ENCODE measurements at places on chromosomes 2 and 18.

GRCh38 chr2:144162652-144163051 is 357.3 kb downstream of the ZEB2 start:
- DNase-seq = no peak

DNA sequence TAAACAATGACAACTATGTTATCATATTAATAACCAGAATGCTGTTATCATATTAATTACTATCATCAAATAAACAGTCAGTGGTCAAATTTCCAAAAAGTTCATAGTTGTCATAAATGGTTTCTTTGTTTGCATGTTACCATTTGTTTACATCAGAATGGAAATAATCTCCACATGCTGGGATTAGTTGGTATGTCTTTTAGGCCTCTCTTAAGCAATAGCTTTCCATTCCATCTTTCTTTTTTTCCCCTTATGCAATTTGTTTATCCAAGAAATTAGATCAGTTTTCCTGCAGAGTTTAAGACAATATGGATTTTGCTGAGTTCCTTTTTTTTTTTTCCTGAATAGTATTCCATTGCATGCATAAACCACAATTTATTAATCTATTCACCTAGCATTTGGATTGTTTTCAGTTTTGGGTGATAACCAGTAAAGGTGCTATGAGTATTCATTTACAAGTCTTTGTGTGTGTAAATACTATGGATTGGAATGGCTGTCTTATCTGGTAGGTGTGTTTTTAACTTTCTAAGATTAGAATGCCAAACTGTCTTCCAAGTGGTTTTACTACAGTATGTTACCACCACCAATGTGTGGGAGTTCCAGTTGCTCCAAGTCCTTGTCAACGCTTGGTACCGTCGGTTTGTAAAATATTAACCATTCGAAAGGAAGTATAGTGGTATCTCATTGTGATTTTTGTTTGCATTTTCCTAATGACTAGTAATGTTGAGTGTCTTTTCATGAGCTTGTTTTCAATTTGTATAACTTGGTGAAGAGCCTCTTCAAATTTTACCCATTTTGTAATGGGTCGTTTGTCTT is 33.3 kb upstream of the TXNDC2 start:
- no peak for DNase-seq

DNA sequence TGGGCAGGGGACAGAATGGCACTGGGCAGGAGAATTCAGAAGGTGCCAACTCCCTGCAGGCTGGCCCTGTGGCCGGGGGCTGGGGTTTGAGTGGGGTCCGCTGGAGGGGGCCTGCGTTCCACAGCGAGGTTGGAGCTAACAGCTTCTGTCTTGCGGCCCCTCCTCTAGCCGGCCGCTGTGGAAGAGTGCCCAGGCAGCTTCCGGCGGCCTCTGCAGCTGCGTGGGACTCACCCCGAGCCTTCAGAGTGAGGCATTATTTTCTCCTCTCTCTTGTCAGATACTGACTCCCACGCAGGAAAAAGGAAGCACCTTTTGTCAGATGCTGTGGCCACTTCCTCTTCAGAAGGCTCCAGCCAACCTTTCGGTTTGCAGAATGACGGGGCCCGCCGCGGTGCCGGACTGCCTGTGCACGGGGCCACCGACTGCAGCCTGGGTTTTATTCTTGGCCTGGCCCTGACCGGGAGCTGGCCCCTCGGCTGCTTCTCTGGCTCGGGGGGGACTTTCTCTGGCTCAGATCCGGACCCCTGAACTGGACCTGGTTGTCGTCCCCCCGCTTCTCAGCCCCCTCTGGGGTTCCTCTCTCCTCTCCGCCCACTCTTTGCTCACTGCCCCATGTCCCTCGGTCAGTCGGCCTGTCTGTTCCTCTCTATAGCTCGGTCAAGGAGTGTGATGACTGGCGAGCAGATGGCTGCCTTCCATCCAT is 40.1 kb downstream of the ARHGAP25 start:
- peak; percentile 48 for DNase-seq

- no peak for DNase-seq
Measured at GRCh38 chr2:88607416-88607815, 19.8 kb downstream of the EIF2AK3 start.

GRCh38 chr2:64338910-64339500 is 115.0 kb upstream of the LGALSL start:
- DNase-seq = no peak

DNA sequence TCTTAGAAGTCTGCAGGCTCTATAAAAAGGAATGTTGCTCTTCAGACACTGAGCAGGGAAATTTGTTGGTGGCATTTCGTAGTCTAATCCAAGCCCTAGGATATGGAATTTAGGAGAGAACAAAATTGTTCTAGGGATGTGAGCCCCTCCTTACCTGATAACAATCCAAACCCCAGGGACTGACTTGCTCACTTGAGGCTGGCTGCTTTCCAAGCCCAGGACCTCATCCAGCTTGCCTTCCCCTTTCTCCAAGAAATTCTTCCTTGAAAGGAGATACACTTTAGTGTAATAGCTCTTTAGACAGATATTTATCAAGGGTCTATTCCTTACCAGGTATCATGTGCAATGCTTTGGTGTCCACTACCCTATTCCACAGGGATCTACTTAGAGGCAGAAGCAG is 279.8 kb downstream of the C1D start:
- no peak for DNase-seq

DNA sequence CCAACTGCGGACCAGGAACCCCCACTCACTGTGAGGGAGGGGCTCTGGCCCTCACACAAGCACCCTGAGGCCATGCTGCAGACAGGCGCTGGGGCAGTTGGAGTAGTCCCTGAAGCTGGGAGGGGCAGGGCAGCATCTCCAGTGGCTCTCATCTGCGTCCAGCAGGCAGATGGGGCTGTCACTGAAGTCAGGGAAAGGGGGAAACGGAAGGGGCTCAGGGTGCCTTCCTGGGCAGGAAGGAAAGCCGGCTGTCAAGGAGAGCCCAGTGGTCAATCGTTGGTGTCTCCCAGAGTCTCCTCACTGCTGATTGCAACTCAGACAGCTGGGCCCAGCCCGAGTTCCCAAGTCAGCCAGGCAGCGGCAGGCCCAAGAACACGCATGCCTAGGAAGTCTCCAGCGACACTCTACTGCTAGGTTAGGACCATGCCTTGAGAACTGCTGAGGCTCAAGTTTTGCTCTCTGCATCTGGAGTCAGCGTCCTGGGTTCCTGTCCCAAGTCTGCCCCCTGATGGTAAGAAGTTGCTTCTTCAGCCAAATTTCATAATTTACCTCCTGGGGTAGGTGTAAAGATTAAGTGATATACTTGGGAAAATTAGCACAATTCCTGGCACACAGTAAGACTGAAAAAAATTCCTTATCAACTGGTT is 27.4 kb upstream of the NMUR1 start:
- peak; percentile 94 for DNase-seq

GRCh38 chr2:1824202-1824905 is 80.0 kb upstream of the PXDN start:
- no peak for DNase-seq

GRCh38 chr2:233989221-233989858 is 61.2 kb upstream of the SPP2 start:
- DNase-seq = no peak

DNA sequence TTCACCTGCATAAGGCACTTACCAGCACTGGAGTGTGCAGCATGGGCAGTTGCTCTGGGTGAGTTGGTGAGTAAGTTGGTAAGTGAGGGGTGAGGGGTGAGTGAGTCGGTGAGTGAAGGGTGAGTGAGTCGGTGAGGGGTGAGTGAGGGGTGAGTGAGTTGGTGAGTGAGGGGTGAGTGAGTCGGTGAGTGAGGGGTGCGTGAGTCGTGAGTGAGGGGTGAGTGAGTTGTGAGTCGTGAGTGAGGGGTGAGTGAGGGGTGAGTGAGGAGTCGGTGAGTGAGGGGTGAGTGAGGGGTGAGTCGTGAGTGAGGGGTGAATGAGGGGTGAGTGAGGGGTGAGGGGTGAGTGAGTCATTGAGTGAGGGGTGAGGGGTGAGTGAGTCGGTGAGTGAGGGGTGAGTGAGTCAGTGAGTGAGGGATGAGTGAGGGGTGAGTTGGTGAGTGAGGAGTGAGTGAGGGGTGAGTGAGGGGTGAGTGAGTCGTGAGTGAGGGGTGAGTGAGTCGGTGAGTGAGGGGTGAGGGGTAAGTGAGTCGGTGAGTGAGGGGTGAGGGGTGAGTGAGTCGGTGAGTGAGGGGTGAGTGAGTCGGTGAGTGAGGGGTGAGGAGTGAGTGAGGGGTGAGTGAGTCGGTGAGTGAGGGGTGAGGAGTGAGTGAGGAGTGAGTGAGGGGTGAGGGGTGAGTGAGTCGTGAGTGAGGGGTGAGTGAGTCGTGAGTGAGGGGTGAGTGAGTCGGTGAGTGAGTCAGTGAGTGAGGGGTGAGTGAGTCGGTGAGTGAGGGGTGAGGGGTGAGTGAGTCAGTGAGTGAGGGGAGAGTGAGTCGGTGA is 17.1 kb downstream of the THAP4 start:
- no peak for DNase-seq

DNA sequence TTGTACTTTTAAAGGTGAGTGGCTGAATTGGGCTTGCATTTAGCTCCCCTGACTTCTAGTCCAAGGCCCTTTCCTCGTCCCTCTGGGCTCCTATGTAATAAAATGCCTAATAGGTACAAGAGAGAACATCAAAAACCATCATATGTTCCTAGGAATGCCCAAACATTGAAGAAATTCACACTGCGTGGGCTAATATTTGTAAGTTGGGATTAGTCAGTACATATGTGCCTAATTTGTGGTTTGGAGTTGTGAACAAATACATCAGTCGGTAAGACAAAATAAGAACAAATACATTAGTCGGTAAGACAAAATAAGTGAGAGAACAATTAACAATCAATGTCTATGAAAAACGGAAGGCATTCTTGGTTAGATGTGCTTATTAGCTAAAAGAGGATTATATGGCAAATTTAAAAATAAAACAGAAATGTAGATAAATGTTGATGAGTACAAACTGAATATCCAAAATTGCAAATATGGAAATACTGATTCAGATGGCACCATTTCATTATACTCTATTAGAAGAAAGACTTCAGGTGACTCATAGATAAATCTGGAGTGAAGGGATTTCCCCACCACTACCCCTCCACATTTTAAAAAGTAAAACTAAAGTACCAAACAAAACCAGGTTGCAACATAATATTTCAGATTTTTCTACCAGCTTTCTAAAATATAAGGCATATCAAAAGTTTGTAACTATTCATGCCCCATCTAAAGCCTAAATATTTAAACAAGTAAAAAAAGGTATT is 325.4 kb downstream of the ZEB2 start:
- DNase-seq = no peak

- no peak for DNase-seq
Measured at GRCh38 chr2:230717600-230717999, 5.0 kb downstream of the CAB39 start.

GRCh38 chr18:48832938-48833700 is 117.6 kb downstream of the SMAD7 start:
- DNase-seq = peak; percentile 54

- no peak for DNase-seq
Measured at GRCh38 chr2:150812664-150813367, 325.3 kb upstream of the RND3 start.

DNA sequence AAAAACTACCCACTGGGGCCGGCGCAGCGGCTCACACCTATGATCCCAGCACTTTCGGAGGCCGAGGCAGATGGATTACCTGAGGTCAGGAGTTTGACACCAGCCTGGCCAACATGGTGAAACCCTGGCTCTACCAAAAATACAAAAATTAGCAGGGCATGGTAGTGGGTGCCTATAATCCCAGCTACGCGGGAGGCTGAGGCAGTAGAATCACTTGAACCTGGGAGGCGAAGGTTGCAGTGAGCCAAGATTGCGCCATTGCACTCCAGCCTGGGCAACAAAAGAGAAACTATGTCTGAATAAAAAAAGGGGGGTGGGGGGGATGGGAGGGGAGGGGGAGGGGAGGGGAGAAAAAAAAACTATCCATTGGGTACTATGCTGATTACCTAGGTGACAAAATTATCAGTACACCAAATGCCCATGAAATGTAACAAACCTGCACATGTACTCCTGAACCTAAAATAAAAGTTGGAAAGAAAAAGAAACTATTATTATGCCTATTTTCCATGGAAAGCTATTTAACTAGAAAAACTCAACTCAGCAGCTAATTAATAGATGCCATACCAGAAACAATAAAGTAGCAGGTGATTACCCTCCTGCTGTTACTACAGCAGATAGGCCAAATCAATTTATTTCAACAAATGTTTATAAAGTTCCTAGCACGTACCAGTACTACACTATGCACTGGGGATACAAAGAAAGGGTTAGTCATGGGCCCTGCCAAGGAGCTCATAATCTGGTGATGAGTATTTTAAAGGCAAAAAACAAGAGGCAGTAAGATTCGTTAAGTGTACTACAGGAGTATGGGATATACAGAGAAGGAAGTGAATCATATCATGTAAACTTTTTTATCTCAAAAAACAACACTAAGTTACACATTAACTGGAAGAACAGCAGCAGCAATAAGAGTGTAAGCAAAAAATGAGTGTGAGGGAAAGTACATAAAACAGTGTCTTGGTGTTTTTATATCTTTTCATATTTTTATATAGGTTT is 112.8 kb upstream of the SLC39A10 start:
- DNase-seq = peak; percentile 36

DNA sequence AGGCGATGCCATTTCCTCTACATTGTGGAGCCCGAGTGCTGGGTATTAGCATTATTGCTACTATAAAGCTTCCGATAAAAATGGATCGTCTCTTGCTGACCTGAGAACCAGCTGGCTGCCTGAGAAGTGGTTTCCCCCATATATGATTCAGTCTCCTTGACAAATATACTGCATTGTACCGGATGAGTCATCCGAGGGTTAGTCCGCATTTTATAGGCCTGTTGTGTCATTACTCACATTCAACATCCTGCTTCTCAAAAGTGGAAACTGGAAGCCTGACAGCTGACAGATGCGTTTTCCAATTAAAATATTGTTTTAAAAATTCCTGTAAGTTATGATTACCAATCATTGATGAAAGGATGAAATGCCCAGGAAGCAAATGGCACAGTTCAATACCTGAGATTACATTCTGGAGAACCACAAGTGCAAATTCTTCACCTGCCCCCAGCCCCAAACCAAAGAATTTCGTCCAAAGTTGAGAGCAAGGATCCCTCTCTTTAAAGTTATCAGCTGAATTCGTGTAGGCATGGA is 65.7 kb downstream of the SPRED2 start:
- peak; percentile 78 for DNase-seq

DNA sequence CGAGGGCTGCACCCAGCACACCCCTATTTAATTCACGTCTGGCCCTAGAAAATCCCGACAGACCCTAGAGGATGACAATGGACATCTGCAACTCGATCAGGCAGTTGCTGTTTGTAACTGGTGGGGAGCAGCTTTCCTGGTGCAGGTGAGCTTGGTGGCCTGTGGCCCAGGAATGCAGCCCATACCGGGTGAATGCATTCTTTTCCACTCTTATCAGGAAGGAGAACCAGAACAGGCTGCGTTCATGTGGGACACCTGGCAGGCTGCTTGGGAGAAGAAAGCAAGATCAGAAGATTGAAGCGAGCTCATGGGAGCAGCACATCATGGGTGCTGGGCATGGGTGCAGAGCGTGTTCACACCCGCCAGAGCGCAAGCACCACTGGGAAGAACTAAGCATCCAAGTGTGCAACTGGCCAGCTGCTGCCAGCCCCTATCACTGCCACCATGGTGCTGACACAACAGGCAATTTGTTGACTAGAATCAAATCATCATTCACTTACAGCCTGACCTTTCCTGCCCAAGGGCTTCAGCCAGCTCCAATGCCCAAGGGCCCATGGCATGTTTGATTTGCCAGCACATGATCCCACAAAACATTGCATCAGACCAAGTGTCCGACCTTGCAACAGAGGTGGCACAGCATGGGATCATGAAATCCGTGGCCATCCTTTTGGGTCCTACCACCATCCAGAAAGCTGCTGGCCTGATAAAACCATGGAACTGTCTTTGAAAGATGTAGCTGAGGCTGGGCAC is 241.7 kb upstream of the ID2 start:
- no peak for DNase-seq
